Right renal pelvis (tissue), 4 donors: ENCODE measurements at places on chromosomes 11 and 22. TPM values are rescaled to one million over a fixed set of nuclear protein-coding genes. Genes with fewer than 3 reads are reported as not detected.

DNA sequence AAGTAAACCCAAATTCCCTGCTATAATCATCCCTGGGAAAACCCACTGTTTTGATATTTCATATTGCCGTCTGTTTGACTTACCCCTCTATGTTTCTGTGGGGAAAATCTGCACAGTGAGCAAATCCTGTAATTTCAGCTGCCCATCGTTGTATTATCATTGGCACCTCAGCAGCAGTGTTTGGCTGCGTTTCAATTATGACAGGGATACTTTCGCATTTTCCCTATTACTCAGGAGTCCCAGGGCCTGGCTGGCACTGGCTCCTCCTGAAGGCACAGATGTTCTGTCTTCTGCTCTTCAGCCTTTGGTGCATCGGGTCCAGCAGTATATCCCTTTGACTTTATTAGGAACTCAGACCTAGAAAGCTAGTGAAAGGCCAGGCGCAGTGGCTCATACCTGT, 12.2 kb upstream of the MMP12 start:
- DNase-seq, result no peak

DNA sequence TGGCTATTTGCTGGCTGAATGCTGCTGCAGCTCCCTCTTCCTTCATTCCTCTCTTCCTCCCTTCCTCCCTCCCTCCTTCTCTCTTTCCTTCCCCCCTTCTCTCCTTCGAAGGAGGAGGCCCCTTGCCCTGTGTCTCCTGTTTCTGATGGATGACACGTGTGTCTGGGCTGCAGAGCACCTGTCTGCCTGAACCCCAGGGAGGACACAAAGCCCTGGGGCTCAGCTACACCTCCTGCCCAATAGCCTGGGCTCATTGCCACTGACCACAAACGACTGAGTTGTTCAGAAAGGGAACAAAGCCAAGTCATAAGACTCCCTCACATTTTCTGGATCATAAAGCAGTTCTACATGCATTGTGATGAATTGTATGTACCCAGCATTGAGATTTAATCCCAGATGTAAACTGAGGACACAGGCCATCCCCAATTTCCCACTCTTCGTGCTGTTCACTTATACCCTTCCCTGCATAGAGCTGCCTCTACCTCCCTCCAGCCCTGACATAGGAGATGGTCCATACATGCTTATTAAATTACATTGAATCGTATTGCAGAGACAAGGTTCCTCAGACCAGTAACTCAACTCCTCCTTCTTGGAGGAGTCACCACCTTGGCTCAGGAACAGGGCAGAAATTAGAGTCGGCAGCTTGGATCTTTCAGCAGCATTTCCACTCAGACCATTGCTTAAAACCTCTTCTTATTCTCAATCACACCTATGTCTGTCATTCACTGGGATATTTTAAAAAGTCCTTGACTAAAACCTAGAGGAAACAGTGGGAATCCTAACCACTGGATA, 1.2 kb downstream of the CSRP3 start:
- no peak for DNase-seq

GRCh38 chr22:43616645-43617044, 195.5 kb downstream of the EFCAB6 start:
- no peak for DNase-seq

DNA sequence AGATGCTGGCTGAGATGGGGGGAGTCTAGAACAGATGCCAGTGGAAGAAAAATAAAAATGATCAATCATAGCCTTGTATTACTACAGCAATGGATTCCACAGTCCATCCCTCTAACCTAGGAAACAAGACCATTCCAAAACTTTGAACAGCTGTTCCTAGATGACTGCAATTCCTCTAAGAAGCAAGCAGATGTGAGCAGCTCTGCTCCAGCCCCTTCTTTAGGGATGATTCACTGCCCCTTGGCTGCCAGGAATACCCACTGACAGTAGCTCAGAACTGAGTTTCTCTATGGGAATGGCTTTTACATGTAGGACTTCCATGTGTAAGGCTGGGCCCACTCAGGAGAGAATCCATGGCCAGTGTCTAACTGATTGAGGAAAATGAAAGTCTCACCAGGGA, 943.9 kb downstream of the OPCML start:
- DNase-seq, result no peak

- no peak for DNase-seq
Observed at GRCh38 chr11:61392981-61393595, 701 bp downstream of the TMEM216 start.

GRCh38 chr11:72764503-72764902, 12.3 kb upstream of the ARAP1 start:
- DNase-seq, result no peak

GRCh38 chr11:3877364-3878257, 22.1 kb downstream of the STIM1 start:
- DNase-seq, result no peak

DNA sequence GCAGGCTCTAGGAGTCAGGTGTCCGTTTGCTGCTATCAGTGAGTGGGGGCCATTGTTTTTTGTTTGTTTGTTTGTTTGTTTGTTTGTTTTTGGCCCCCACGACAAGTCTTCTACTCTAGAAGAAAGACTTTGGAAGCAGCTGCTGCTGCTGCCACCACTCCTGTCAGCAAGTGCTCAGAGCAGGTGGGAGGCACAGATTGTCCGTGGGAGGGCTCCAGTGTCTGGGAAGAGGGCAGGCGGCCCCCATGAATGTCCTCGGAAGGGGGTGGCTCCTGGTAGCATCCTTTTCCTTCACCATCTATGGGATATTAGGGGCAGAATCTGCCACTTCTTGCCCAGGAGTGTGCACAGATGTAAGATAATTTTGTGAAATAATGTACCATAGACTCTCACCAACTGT, 37.8 kb upstream of the YWHAH start:
- no peak for DNase-seq

- peak; percentile 92 for DNase-seq
Observed at GRCh38 chr11:3378426-3379423, at the start of gene ZNF195. Gene ZNF195, minus strand, starts transcription at chr11:3379146. Its CDS starts 106 bp downstream, at chr11:3379040.

DNA sequence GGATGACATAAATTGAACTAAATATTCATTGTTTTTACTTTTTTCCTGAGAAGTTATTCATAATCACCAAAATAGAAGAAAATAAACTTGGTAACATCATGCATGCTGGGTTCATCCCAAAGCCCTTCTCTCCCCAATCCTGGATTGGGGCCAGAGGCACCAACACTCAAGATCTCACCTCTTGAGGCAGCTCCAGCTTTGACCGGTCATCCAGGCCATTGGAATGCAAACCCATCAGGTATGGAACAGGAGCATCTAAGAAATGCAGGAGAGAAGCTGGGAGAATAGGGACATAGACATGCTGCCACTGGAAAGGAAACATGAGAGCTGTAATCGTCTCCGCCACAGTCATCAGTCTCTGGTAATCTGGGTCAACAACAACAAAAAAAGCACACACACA, 71.8 kb downstream of the DENND5A start:
- DNase-seq, result no peak

DNA sequence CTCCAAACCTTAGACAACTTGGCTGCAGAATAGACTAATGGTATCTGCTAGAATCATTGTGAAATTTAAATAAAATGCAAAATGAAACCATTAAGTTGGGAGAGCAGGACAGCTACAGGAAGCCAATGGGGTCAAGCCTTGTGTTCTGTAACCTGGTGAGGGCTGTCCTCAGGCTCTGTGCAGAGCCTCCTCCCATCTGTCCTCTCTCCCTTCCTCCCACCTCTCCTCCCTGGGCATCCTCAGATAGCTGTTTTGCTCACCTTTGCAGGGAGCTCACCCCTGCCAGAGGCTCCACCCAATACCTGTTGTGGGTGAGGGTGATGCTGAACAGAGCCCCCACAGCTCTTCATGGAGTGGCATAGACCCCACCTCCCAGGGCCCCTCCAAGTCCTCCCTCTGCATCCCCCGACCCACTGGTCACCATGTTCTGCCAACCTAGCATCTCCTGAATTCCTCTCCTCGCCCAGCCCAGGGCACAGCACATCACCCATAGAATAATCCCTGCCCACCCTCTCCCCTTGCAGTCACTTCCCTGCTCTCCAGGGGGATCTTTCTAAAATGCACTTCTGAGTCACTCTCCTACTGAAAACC, 100.3 kb downstream of the PDE2A start:
- no peak for DNase-seq

GRCh38 chr11:34680918-34681586, 60.2 kb downstream of the EHF start:
- no peak for DNase-seq

GRCh38 chr11:109547356-109548027, 125.5 kb downstream of the C11orf87 start:
- DNase-seq, result no peak

GRCh38 chr22:29987137-29987536, 93.1 kb upstream of the HORMAD2 start:
- no peak for DNase-seq

DNA sequence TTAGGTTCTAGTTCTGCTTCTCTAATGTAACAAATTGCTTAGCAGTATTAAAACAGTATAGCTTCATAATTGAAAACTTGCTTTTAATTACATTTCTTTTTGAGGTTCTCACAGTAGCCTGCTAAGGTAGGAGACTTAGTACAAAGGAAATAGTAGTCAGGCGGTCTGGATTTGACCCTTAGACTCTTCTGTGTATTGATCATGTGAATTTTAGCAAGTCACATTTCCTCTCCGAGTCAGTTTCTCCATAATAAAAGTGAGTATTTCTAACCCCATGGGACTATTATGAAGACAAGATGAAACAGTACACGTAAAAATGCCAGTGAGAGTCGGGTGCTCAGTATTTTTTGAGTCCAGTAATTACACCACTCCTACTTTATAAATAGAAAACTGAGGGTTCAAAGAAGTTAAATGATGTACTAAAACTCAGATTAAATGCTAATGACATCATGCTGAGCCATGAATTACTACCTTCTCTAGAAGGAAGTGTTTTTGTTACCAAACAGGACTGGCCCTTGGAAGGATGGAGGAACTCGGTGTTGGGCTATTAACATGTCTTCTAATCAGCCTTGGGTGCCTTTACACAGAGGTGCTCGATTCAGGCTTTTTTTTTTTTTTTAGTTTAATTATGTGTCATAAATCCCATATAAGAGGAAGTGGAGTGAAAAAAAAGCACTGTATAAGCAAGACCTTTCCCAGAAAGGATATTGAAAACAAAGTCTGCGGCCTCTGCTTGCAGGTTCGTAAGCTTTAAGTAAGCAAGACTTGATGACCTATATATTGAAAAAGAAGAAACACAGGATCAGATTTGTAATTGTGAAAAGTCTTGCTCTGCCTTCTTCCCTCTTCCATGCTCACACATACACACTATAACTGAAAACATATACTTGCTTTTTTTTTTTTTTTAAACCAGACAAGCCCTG, 109.0 kb downstream of the EMSY start:
- DNase-seq, result no peak

DNA sequence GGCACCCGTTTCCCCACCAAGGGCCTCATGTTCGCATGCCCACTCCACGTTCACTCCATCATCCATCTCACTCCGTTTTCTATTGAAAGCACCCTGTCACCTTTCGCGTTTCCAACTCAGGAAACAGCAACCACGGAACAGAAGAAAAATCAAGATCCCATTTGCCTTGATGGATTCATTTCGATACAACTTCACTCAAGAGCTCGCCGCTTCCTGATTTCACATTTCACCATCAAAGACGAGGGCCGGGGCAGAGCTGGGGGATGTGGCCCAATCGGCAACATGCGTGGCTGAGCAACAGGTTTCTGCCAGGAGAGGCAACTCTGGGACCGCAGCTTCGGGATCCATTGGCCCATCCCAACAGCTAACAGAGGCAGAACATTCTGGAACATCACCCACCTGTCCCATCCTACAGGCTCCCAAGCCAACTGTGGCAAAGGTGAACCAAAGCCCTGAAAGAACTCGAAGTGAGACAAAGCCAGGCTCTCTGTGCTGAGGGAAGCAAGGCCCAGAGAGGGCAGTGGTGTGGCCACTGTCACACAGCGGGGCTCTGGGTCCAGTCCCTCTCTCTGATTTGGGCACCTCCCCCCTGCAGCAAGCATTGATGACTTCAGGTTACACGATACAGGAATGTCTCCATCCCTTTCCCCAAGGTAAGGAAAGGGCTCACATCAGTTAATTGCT, 36.2 kb upstream of the CD5 start:
- DNase-seq, result no peak

GRCh38 chr11:70536051-70536877, 137.9 kb downstream of the CTTN start:
- no peak for DNase-seq

DNA sequence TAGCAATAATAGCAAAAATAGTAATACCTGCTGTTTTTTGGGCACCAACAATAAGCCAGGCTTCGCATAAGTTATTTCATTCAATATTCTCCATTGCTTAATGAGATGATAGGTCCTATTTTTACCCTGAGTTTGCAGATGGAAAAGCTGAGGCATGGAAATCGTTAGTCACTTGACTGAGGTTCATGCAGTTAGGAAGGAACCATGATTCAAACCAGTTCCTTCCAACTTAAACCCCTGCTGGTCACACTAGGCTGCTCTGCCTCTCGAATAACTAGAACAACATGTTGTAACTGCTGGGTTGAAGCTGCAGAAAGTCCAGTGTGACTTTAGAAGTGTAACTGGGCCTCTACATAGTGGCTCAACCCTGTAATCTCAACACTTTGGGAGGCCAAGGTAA, 69.3 kb downstream of the SEZ6L start:
- no peak for DNase-seq

GRCh38 chr11:126140201-126140925, 71.1 kb downstream of the RPUSD4 start:
- DNase-seq, result no peak

DNA sequence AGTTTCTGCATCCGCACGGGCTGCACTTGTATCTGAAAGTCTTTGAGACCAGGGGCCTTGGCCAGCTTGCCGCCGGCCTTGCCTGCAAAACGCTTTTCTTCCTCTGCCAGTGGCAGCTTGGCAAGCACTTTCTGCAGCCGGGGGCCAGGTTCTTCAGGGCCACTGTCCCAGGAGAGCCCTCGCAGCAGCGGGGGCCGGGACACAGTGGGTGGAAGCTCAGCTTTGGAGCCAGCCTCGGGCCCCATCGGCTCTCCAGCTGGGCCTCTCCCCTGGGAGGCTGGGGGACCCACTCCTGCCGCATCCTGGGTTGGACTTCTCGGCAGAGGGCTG, 57.5 kb upstream of the LYVE1 start:
- DNase-seq, result no peak

DNA sequence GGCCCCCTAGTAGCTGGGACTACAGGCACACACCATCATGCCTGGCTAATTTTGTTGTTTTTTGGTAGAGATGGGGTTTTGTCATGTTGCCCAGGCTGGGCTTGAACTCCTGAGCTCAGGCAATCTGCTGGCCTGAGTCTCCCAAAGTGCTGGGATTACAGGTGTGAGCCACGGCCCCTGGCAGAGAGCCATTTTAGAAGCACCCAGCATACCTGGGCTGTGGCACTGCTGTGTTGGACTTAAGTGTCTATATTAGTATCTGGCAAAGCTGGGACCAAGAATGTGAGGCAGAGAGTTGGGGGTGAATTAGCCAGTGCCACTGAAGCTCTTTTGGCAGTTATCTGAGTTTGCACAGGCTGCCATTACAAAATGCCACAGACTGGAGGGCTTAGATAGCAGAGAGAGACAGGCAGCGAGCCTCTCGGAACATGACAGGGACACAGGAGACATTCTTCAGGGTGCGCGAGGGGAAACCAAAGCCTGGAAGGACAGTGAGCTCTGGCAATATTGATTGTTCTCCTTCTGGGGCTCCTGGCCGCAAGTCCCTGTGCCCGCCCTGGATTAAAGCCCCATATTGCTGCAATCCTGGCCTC, 87.7 kb upstream of the ALX4 start:
- no peak for DNase-seq

The VSIG10L2 gene
- not detected for polyA plus RNA-seq

The ANKK1 gene
- 0.36 TPM for polyA plus RNA-seq

The MS4A12 gene
- not detected for polyA plus RNA-seq

The SLN gene
- polyA plus RNA-seq, result 0.31 TPM

The PKNOX2 gene
- polyA plus RNA-seq, result 13.5 TPM

The DAGLA gene
- polyA plus RNA-seq, result 3.4 TPM

The RIMBP3B gene
- not detected for polyA plus RNA-seq

The NUMA1 gene
- 256 TPM for polyA plus RNA-seq

The OR2AG1 gene
- not detected for polyA plus RNA-seq

The CSKMT gene
- 3.8 TPM for polyA plus RNA-seq
